Right renal pelvis (tissue), 4 donors: ENCODE measurements at places on chromosomes 13 and 19. TPM values are rescaled to one million over a fixed set of nuclear protein-coding genes. Genes with fewer than 3 reads are reported as not detected.

GRCh38 chr19:17026706-17027534 lies at the start of gene CPAMD8:
Gene CPAMD8, minus strand, starts transcription at chr19:17026810. Its CDS starts 168 bp downstream, at chr19:17026642.
- no peak for DNase-seq

DNA sequence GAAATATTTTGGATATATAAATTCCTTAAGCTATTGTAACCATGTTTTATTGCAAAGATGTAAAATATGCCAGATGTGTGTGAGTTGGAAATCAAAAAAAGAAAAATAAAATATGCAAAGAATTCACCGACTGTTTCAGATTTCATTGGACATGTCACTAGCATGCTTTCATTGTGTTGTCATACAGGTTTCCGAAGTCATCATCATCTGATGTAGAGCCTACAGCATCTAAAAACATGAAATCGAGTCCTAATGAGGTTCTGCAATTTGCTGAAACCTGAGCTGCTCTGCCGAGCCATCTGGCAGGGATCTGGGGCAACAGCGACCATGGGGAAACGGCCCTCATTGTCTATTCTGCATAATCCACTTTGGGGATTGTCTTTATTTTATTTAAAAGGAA lies 196.1 kb upstream of the MAB21L1 start:
- no peak for DNase-seq

- peak; percentile 39 for DNase-seq
These were observed 33.1 kb downstream of the CEBPG start for GRCh38 chr19:33406521-33407139.

DNA sequence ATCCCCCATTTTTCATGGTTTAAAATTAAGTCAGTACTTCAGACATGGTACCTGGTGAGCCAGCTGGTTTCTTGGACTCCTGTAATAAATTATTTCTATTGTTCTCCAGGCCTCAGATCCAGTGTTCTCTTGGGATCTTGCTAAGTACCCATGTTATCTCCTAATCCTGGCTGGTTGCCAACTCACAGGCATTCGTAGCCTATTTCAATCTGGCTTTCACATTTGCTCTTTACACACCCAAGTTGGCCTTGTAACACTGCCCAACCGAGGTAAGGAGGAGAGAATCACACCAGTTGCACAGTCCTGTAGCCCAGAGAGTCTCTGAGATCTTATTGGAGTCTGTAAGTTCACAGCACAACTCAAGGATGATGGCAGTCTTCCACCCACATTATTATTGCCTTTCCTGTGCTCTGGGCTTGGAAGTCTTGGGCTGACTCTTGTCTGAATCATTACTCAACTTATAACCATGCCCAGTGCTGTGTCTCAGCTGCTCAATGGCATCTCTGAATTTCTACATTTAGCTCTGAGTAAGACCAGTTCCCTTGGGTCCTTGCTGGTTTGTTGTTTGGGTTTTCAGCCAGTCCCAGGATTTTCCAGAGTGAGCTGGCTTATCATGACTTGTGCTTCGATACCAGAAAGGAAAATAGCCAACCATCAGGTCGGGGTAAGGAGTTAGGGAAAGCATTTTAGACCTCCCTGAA lies 76.6 kb upstream of the KLF12 start:
- DNase-seq = no peak

DNA sequence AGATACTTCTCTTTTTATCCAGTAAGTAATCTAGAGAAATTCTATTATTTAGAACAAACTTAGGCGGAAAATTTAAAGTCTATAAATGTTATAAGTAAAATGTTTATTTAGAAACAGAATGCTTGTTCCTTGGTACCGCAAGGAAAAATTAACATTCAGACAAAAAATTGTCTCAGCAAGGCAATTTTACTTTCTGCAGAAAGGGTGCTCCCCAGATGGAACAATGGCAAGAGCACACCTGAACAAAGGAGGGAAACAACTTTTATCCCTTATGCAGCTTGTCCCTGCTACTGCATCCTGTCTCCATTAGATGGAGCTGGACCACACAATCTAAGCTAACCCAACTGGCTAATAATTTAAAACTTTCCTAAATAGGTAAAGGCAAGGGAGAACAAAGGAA lies 6.5 kb upstream of the ZNF708 start:
- DNase-seq = no peak

Gene RFPL4AL1
- 0.30 TPM for polyA plus RNA-seq

Gene HNRNPL
- polyA plus RNA-seq = 482 TPM
